Stimulated activated CD8-positive, alpha-beta memory T cell treated with anti-CD3 and anti-CD28 coated beads, Interleukin-7, amount 100 ng/mL, for 48 hours (primary cell): ENCODE measurements at places on chromosomes 1 and 21.
A peak's percentile ranks its signal among the peaks of the same experiment; 100 is the strongest.

GRCh38 chr1:53278298-53278725 lies 40.0 kb upstream of the MAGOH start:
- peak; percentile 34 for DNase-seq

GRCh38 chr1:76949503-76949902 lies 82.2 kb downstream of the ST6GALNAC5 start:
- no peak for DNase-seq

- DNase-seq, result no peak
These were observed 45.1 kb upstream of the MACF1 start for GRCh38 chr1:39159224-39160036.

DNA sequence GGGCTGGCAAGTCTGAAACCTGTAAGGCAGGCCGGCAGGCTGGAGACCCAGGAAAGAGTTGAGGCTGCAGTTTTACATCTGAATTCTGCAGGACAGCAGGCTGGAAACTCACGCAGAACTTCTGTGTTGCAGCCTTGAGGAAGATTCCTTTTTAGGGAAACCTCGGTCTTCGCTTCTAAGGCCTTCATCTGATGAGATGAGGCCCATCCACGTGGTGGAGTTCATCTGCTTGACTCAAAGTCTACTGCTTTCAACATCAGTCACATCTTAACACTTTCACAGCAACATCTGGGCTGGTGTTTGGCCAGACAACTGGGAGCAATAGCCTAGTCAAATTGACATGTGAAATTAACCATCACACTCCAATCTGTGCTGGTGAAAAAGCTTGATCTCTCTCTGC lies 57.1 kb downstream of the EVA1C start:
- DNase-seq, result no peak

- DNase-seq, result no peak
These were observed 61.4 kb upstream of the BARHL2 start for GRCh38 chr1:90778486-90778885.

- no peak for DNase-seq
These were observed 69.6 kb downstream of the PIK3R3 start for GRCh38 chr1:46062651-46063319.

DNA sequence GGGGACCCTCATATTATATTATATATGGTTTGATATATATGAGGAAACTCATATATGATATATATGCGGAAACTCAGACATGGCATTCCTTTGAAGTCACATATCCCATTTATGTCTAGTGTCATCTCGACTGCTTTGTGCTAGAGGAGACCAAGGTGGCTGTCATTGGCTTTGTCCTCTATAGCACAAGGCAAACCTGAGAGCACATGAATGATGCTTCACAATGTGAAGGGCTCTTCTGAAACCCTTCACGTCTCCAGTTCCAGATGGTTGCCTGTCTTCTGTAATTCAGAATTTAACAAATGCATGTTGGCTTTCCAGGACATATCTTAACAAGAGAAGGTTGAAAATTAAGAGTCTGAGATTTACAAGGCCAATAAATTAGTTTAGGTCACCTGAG lies 303.6 kb downstream of the BARHL2 start:
- no peak for DNase-seq

DNA sequence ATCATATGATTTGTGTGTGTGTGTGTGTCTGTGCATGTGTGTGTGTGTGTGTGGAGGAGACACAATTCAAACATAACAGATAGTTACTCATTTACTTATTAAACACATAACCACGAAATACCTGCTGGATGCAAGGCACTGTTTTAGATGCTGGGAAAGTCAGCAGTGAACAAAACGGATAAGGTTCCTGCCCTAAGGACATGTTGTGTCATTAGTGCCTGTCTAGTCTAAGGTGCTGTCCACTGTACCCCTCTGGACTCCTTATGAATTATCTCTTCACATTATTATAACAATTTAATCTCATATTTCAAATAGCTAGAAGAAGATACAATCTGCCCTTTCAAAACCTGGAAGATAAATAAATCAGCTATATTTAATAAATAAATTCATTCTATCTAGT lies 162.4 kb downstream of the PLPPR5 start:
- DNase-seq, result no peak

DNA sequence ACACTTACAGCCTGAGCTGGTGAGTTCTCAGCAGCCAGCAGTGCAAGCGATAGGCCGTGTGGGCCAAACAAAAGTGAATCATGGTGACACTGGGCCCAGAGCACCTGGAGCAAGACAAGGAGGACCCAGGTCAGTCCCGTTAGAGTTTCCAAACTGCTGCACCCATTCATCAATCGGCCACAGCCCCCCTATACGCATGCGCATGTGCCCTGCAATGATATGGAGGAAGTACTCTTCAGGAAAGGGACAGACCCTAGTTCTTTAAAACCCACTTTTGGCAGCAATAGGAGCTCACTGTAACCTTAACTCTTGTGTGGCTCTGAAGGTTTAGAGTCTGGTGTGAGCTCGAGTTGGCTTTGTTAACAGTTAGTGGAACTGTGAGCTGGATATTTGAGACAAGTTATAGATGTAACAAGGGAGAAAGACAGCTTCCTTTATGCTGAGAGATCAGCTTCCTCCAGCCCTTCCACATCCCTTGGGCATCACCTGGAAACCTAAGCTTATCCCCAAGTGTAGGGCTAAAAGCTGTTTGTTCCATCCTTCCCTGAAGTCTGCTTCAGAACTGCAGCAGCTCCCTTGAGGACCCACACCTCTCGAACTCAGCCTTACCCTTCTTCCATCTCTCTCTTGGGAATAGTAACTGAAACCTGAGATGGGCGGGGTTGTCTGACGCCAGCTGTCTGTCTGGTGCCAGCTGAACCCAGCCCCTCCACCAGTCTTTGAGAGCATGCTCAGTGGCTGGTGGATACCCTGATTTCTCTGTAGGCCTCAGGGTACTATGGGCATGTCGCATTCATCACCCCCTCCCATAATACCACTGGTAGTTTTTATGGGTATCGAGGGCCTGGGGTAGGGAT lies 17.7 kb downstream of the NMNAT1 start:
- no peak for DNase-seq

DNA sequence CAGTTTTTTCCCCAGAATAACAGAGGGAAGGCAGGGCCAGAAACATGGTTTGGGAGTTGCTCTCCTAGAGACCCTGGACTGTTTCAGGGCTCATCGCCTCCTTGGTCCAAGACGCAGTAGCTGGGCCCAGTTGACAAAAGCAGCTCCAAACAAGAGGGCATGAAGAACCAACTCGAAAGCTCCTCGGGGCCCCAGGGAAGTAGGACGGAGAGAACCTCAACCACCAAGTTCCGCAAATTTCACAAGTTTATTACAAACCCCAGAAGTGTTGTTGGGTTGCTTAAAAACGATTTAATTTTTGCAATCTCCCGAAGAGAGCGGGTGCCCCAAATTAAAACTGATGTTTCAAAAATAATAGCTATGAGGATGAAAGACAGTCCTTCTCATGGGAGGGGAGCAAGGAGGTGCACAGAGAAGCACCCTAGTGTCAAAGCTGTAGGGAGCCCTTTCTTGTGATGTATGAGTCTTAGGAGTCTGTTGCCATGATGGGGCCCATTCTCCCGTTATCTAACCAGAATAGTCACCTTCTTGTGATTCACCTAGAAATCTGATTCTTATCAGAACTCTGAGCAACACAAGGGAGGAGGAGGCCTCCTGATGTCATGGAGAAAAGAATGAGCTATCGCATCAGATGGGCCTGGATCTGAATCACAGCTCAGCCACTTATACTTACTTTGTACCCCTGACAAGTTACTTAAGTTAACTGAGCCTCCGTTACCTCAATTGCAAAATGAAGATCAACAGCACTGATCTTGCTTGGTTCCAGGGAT lies 165.7 kb upstream of the IRF2BP2 start:
- no peak for DNase-seq

DNA sequence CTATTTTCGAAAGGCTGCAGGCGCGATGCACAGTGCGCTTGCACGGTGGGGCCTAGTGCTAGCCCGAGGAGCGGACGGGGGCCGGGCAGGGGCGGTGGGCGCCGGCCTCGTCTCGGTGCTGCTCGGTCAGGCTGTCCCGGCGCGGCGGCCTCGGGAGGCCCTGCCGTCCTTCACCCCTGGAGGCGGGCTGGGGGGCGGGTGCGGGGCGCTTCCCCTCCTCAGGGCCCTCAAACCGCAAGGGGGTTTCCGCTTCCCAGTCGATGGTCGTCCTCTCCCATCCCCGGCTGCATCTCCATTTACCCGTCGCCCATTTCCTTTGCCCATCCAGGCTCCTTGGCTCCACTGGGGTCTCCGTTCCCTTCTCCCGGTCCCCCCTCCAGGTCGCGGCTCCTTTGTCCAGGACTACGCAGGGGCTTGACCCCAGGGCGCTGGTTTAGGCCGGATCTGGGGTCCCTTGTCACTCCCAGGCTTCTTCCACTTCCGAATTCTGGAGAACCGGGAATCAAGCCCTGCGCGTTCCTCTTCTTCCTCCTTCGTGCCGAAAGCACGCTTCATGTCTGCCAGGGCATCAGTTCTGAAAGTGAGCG lies 196.3 kb upstream of the LMO4 start:
- DNase-seq, result no peak
